ENCODE measurements at places on chromosomes 1 and 21.

GRCh38 chr1:223543560-223543959 is 121.9 kb downstream of the CAPN8 start:
- no peak for DNase-seq

GRCh38 chr1:101394041-101394440 is 157.2 kb downstream of the S1PR1 start:
- no peak for DNase-seq

GRCh38 chr1:181451661-181452230 is 31.6 kb upstream of the CACNA1E start:
- no peak for DNase-seq

GRCh38 chr1:81044708-81045107 is 756.0 kb upstream of the ADGRL2 start:
- DNase-seq, result no peak

DNA sequence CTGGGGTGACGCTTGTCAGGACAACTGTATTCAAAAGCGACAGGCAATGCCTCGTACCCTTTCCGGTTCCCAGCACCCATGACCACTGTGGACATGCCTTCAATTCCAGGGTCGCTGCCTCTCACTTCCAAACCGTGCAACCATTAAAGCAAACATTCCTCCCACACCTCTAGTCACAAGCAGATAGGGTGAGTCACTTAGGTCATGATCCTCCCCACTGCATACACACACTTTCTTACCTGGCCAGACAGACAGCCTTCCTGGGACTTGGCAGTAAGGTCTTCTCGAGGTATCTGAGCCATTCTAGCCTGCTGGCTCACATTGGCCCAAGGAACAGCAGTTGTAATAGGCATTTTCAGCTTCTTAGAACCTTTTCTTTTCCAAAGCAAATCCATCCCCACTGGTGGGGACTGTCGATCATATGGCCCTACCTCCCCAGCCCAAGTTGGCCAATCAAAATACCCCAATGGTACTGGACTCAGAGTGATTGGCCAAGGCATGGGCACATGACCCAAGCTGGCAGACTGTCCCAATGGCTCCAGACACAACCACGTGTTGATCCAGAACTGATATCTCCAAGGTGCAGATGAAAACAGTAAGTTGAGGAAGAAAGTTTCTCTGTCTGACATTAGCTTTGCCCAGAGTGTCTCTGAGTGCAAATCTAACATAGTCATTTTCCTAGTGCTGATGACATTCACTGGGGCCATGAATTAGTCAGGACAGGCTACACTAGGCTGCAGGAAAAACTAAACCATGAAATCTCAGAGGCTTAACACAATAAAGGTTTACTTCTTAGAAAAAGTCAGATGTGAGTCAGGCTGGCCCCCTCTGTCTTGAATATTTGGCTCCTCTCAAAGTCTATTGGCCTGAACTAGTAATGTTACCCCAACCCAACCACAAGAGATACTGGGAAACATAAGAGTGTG is 113.8 kb downstream of the RRAGC start:
- no peak for DNase-seq

DNA sequence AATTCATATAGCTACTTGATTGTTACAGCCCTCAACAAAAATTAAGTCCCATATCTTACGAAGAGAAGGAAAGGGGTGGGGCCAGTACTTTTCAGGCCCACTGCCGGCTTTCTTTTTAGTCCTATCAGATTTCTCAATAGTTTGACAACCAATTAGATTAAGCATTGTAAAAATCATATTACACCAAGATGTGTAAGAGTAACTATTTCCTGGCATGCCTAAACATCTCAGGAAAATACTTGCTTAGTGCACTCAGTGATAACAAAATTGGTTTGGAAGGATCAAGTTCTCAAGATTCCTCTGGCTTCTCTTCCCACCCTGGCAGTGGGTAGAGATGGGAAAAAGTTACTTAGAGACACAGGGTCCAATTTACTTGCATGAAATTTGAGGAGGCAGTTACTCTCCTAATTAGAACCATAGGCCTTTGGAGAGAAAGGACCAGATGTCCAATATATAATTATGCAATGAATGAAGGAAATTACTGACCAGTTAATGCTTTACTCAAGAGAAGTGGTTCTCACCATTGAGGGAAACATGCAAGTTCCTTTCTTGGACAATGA is 30.1 kb downstream of the STPG1 start:
- DNase-seq, result no peak
